ENCODE measurements at places on chromosomes 3 and 15.
A peak's percentile ranks its signal among the peaks of the same experiment; 100 is the strongest.

DNA sequence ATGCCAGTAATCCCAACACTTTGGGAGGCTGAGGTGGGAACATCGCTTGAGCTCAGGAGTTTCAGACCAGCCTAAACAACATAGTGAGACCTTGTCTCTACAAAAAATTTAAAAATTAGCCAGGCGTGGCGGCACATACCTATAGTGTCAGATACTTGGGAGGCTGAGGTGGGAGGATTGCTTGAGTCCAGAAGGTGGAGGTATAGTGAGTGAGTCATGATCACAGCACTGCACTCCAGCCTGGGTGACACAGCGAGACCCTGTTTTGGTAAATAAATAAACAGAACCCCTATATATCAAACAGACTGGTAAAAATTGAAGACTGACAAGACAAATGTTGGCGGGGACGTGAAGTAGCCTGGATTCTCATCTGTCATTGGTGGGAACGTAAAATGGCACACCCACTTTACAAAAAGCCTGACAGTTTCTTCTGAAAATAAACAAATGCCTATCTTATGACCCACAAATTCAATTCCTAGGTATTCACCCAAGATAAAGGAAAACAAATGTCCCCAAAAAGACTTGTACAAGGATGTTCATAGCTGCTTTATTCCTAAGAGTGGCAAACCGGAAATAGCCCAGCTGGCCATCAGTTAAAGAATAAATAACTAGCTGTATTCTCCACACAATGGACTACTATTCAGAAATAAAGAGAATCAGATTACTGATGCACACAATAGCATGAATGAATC is 47.0 kb upstream of the GK5 start:
- H3K4me1 ChIP-seq, result no peaks in the 10 kb centered on the region
- DNase-seq, result no peak
- H3K36me3 ChIP-seq, result no peaks in the 10 kb centered on the region
- H3K27ac ChIP-seq, result no peak overlapping the region

GRCh38 chr3:50612970-50613846 is 1.6 kb upstream of the CISH start:
- peaks cover 69% of the 10 kb centered on the region for H3K4me1 ChIP-seq
- DNase-seq, result no peak
- peak overlapping the region; percentile 93 for H3K27ac ChIP-seq
- H3K36me3 ChIP-seq, result peaks cover 36% of the 10 kb centered on the region

- no peaks in the 10 kb centered on the region for H3K36me3 ChIP-seq
- DNase-seq, result no peak
Measured at GRCh38 chr15:33442449-33442848, 131.7 kb downstream of the RYR3 start.

DNA sequence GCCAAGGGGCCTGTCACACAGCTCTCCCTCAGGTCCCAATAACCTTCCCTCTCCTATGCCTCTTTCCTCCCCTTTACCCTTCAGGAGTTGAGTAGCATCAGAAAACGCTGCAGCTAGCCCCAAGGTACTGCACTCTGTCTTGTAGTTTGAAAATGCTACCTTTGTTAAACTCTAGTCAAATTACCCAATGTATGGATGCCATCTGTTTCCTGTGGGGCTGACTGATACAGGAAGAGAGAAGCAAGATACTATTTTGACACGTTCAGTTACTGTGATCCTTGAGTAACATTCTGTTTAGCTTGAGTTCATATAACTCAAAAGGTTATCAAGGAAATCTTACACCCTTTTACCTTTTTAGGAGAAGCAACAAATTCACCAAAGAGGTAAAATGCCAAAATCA is 493.1 kb downstream of the FHIT start:
- H3K4me1 ChIP-seq, result peaks cover 15% of the 10 kb centered on the region
- DNase-seq, result no peak
- no peaks in the 10 kb centered on the region for H3K36me3 ChIP-seq
- H3K4me3 ChIP-seq, result no peak overlapping the region
- H3K27me3 ChIP-seq, result no peaks in the 10 kb centered on the region
- H3K27ac ChIP-seq, result no peak overlapping the region

- no peak for DNase-seq
- peaks cover 7% of the 10 kb centered on the region for H3K27me3 ChIP-seq
- H3K36me3 ChIP-seq, result peaks cover 2% of the 10 kb centered on the region
- H3K4me3 ChIP-seq, result no peak overlapping the region
Measured at GRCh38 chr15:29090617-29091466, 178.8 kb downstream of the NSMCE3 start.

DNA sequence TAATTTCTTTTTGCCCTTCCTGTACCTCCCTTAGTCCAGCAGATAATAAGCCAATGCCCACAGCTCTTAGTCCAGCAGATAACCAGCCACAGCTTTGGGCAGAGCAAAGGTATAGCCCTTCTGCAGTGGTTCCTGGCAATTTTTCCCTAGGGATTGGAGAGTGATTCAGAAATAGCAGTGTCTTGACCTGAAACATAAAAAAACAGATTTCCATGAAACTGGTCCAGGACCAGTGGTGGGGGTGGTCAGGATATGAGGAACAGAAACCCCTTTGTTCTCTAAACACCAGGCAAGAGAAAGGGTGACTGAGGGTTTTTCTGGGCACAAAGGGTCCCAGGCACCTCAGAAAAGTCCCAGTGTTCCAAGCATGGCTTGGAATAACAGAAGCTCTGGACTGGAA is 103.4 kb downstream of the ARRDC4 start:
- no peaks in the 10 kb centered on the region for H3K4me1 ChIP-seq
- no peak overlapping the region for H3K4me3 ChIP-seq
- H3K36me3 ChIP-seq, result no peaks in the 10 kb centered on the region
- H3K27me3 ChIP-seq, result peaks cover 7% of the 10 kb centered on the region
- no peak for DNase-seq
- H3K27ac ChIP-seq, result no peak overlapping the region

GRCh38 chr3:4271834-4272233 is 31.3 kb upstream of the SETMAR start:
- H3K27me3 ChIP-seq, result no peaks in the 10 kb centered on the region
- no peak overlapping the region for H3K4me3 ChIP-seq
- no peak overlapping the region for H3K27ac ChIP-seq
- DNase-seq, result no peak
- peaks cover 13% of the 10 kb centered on the region for H3K4me1 ChIP-seq

- peak overlapping the region; percentile 57 for H3K4me3 ChIP-seq
- peaks cover 52% of the 10 kb centered on the region for H3K36me3 ChIP-seq
- H3K27me3 ChIP-seq, result no peaks in the 10 kb centered on the region
Measured at GRCh38 chr15:77021803-77022381, 27.0 kb downstream of the PSTPIP1 start.

- DNase-seq, result no peak
- H3K4me1 ChIP-seq, result peaks cover 38% of the 10 kb centered on the region
- H3K27ac ChIP-seq, result no peak overlapping the region
- H3K36me3 ChIP-seq, result no peaks in the 10 kb centered on the region
- H3K4me3 ChIP-seq, result no peak overlapping the region
- no peaks in the 10 kb centered on the region for H3K27me3 ChIP-seq
Measured at GRCh38 chr3:59774000-59774399, 724.2 kb upstream of the CFAP20DC start.

- peak overlapping the region; percentile 100 for H3K27ac ChIP-seq
- peaks cover 8% of the 10 kb centered on the region for H3K36me3 ChIP-seq
- H3K27me3 ChIP-seq, result peaks cover 3% of the 10 kb centered on the region
Measured at GRCh38 chr3:44337248-44337785, 1.2 kb upstream of the TCAIM start.

DNA sequence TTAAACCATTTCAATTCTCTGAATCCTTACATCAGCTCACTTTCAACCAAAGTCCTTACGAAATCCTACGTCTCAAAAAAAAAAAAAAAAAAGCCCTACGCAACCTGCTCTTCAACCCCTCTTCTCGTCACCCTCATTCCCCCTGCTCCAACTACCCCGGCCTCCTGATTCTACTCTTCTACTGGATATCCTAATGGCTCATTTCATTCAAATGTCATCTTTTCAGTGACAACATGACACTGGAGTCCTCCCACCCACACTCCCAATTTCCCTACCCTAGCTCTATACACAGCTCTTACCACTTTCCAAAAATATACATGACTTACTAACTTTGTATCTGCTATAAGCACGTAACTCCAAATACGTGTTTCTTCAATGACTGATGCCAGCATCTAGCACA is 11.5 kb downstream of the UBP1 start:
- no peak overlapping the region for H3K27ac ChIP-seq
- peaks cover 27% of the 10 kb centered on the region for H3K36me3 ChIP-seq
- H3K4me1 ChIP-seq, result peaks cover 35% of the 10 kb centered on the region
- no peak overlapping the region for H3K4me3 ChIP-seq

- no peak overlapping the region for H3K4me3 ChIP-seq
- H3K27me3 ChIP-seq, result peaks cover 19% of the 10 kb centered on the region
- no peaks in the 10 kb centered on the region for H3K36me3 ChIP-seq
- no peak for DNase-seq
- H3K4me1 ChIP-seq, result peaks cover 16% of the 10 kb centered on the region
Measured at GRCh38 chr15:39429898-39430357, 151.0 kb upstream of the THBS1 start.

DNA sequence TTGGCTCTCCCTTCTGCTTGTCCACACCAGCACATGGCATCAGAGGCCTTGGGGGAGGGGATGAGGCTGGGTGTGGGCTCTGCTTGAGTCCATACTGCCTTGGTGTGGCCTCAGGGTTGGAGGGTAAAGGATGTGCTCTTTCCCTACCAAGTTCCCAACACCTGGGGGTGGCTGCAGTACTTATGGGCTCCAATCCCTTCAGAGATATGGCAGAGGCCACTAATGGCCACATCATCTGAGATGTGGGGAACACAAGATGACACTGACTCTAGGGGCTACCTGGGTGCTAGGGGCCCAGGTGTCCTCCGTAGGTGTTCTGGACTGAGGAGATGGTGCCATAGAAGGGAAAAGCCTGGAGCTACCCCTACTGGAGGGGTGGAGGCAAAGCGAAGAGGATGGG is 6.9 kb downstream of the CXCR6 start:
- DNase-seq, result no peak
- no peaks in the 10 kb centered on the region for H3K4me1 ChIP-seq
- peaks cover 51% of the 10 kb centered on the region for H3K36me3 ChIP-seq
- H3K4me3 ChIP-seq, result no peak overlapping the region
- no peak overlapping the region for H3K27ac ChIP-seq

DNA sequence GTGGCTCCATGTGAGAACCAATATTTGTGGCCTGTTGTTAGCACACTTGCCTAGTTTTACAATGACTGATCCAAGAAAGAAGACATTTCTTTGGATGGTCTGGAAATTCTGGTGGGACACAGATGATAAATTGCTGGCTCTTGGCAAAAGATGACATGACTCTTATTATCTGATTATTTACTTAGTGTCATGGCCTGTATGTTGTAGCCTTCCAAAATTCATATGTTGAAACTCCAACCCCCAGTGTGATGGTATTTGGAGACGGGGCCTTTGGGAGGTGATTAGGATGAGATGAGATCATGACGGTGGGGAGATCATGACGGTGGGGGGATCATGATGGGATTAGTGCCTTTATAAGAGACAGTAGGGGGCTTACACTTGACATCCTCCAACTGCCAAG is 30.0 kb upstream of the AKAP13 start:
- peaks cover 10% of the 10 kb centered on the region for H3K4me1 ChIP-seq
- H3K36me3 ChIP-seq, result no peaks in the 10 kb centered on the region
- DNase-seq, result no peak
- H3K4me3 ChIP-seq, result no peak overlapping the region
- H3K27me3 ChIP-seq, result no peaks in the 10 kb centered on the region

DNA sequence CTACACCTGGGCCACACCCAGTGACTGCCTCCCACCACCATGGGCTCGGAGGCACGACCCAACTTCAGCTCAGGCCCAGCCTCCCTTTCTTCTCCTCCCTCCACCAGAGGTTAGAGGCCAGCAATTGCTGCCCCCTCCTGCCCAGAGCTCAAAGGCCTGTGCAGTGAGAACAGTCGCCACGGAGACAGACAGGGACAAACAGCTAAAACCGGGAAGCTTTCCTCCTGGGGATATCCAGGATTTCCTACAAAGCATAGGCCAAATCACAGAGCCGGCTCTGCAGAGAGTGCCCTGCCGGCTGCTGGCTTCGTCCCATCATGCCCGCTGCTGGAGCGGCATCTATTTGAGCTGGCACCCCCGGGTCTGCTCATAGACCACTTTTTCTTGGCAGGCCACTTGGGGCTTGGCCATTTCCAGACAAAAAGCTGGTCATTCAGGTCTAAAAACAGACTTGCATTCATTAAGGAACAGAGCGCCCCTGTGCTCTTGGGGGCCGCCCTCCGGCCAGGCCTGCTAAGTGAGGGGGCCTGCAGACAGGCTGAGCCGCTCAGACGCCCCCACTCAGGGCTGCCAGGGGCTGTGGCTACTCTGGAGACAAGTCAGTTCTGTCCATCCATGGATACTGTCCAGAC is 17.5 kb downstream of the GRAMD2A start:
- H3K36me3 ChIP-seq, result no peaks in the 10 kb centered on the region
- H3K27ac ChIP-seq, result no peak overlapping the region
- H3K27me3 ChIP-seq, result peaks cover 39% of the 10 kb centered on the region
- no peak overlapping the region for H3K4me3 ChIP-seq
- peaks cover 3% of the 10 kb centered on the region for H3K4me1 ChIP-seq

GRCh38 chr3:58222161-58222724 is 11.5 kb upstream of the DNASE1L3 start:
- DNase-seq, result no peak
- peaks cover 19% of the 10 kb centered on the region for H3K4me1 ChIP-seq
- no peaks in the 10 kb centered on the region for H3K27me3 ChIP-seq
- no peaks in the 10 kb centered on the region for H3K36me3 ChIP-seq

GRCh38 chr3:38479431-38480092 is 16.6 kb upstream of the EXOG start:
- H3K27me3 ChIP-seq, result no peaks in the 10 kb centered on the region
- H3K27ac ChIP-seq, result no peak overlapping the region
- no peak overlapping the region for H3K4me3 ChIP-seq
- DNase-seq, result no peak
- no peaks in the 10 kb centered on the region for H3K36me3 ChIP-seq
- no peaks in the 10 kb centered on the region for H3K4me1 ChIP-seq

DNA sequence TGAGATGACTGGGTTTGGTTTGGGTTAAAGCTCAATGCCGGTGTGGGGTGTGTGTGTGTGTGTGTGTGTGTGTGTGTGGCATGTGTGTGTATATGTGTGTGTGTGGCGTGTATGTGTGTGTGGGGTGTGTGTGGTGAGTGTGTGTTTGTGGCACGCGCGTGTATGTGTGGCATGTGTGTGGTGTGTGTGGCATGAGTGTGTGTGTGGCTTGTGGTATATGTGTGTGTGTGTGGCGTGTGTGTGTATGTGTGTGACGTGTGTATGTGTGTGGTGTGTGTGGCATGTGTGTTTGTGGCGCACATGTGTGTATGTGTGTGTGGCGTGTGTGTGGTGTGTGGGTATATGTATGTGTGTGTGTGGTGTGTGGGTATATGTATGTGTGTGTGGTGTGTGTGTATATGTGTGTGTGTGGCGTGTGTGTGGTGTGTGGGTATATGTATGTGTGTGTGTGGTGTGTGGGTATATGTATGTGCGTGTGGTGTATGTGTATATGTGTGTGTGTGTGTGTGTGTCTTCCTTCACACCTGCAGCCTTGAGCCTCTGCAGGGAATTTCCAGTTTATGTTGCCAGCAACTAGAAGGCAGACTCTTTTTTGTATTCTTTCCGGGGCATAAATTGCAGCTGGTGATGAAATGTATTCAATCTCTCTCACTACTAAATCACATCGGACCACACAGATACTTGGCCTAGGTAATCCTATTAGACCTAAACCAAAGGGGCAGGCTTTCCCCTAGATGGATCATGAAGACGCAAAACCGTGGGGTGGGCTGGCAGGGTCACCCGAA is 34.8 kb downstream of the CHRD start:
- H3K36me3 ChIP-seq, result no peaks in the 10 kb centered on the region
- no peak overlapping the region for H3K27ac ChIP-seq
- peaks cover 2% of the 10 kb centered on the region for H3K4me1 ChIP-seq

- H3K4me1 ChIP-seq, result no peaks in the 10 kb centered on the region
- H3K36me3 ChIP-seq, result no peaks in the 10 kb centered on the region
Measured at GRCh38 chr3:135134684-135135075, 339.6 kb downstream of the EPHB1 start.

GRCh38 chr15:66565741-66566144 is at the start of gene LCTL:
Gene LCTL (minus strand): TSS chr15:66565998. CDS start chr15:66565365, 633 bp downstream.
- H3K27ac ChIP-seq, result no peak within 1 kb of the TSS
- peaks cover 6% of the 10 kb centered on the region for H3K4me1 ChIP-seq
- peak within 1 kb of the TSS; percentile 56 for H3K4me3 ChIP-seq
- no peaks in the 10 kb centered on the region for H3K36me3 ChIP-seq
- DNase-seq, result no peak
